ENCODE measurements at places on chromosomes 5 and 9.
A peak's percentile ranks its signal among the peaks of the same experiment; 100 is the strongest.

DNA sequence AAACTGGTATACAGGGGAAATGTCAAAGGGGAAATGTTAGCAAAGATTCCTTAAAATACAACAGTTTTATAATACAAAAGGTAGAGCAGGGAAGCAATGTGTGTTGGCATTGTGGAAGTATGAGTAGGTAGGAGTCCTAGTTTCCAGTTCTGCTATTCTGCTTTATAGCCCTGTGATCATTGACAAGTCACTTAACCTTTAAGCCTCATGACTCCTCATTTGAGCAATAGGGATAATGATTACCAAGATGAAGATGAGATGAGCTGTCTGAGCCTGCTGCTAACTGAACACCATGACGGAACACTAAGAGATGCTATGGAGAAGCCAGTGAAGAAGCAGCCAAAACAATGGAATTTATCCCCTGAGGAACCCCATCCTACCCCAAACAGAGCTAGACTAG, 251.7 kb downstream of the PAPPA start:
- DNase-seq, result no peak

- no peak for DNase-seq
Measured at GRCh38 chr5:34037726-34038125, 5.3 kb downstream of the C1QTNF3 start.

DNA sequence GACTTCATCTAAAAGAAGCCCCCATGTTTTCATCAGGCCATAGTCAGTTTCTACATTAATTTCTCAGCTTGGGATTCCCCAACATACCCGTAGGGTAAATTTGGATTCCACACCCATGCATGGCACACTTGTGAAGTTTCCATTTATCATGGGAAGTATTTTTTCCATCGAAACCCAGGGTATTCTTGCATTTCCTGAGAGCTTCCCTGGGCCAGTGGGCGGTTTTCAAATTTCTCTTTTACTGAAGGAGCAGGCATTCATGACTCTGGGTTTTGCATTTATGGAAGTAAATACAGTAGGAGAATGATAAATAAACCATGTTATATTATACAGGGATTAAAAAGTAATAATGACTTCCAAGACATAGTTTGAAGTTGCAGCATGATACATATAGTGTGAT, 93.0 kb upstream of the MAP3K1 start:
- DNase-seq, result no peak

DNA sequence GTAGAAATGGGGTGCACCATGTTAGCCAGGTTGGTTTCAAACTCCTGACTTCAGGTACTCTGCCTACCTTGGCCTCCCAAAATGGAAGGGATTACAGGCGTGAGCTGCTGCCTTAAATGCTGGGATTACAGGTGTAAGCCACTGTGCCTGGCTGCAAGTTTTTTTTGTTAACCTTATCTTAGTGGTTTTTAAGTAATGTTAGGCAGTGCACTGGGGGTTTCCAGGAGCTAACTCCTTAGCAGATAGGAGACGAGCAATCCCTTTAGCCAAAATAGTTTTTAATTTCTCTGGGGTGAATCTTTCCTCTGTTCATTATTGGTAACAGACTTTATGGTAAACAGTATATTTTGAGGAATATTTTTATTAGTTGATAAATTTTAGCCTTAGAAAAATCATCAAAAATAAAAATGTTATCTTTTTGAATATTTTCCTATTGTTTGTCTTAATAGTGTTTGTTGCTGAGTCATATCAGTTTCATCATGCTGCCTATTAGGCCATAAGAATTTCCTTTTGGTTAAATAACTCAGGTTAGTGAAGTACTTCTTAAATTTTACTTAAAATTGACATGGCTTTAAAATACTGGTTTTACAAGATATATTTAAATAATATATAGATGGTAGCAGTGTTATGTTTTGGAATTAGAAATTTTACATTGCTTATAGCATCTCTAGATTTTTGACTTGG, 37.9 kb downstream of the LMNB1 start:
- DNase-seq, result no peak

GRCh38 chr9:69204849-69205248, 30.8 kb downstream of the TJP2 start:
- DNase-seq, result no peak

- DNase-seq, result peak; percentile 28
Measured at GRCh38 chr5:120927950-120928530, 463.9 kb downstream of the PRR16 start.

GRCh38 chr9:24464319-24464951, 81.3 kb downstream of the IZUMO3 start:
- no peak for DNase-seq

DNA sequence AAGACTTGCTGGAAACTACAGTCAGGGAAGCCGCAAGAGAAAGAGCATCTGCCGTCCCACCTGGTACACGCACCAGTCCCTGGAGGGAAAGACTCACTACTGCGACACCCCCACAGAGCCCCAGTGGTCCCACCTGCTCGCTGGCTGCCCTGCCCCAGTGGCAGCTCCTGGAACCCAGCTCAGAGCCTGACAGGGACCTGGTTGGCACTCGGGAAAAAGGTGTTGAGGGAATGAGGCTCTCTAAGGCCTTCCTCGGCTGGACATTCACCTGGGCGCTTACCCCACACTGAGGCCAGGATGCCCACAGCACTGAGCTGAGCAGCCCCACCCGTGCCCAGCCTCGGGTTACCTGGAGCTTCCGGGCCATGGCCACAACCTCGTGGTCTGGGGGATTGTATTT, 19.7 kb downstream of the BRD3OS start:
- DNase-seq, result no peak

DNA sequence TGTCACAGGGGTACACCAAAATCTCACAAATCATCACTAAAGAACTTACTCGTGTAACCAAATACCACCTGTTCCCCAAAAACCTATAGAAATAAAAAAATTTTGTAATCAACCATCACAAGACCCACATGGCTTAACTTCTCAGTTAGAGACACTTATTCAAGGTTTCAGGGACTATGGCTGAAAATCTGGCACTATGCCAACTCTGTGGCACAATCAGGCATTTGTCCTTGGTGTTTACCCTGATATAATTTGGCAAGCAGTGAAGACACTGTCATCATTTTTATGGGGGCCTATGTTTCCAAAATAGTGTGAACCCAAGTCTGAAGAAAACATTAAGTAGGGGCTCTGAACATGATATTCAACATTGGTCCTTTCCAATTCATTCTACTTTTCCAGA, 59.0 kb downstream of the ZNF622 start:
- DNase-seq, result no peak

DNA sequence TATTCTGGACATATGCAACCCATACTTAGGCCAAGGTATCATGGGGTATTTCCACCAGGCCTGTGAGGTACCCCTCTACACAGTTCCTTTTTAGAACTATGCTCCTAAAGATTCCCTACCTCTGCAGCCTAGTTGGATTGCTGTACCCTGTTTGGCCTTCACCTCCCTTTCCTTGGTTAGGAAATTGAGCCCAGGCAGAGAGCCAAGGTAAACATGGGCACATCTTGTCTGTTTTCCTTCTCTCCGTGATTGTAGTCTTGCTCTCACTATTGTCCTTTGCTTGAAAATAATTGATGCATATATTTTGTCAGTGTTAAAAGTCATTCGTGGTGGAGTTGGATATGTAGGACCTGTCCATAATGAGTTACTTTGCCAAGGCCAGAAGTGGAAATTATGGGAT, 26.7 kb downstream of the BDP1 start:
- DNase-seq, result peak; percentile 15

DNA sequence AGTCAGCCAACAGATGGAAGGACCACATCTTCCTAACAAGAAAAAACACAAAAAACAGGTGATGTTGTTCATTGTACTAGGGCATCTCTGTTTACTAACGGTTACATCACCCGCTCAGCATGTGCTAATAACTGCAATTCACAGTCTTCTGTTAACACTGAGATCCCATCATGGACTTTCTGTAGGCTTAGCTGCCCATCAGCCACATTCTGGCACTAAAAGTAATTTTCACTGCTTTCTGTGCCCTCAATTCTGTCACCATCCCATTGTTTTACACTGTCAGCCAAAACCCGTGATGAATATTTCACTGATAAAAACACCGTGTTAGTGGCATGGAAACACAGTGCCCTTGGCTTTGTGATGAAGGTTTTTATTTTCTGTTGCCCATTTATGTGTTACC, 64.6 kb downstream of the CAST start:
- DNase-seq, result peak; percentile 69

- no peak for DNase-seq
Measured at GRCh38 chr5:56282216-56282615, 49.1 kb upstream of the ANKRD55 start.

GRCh38 chr5:111234125-111234524, 9.9 kb downstream of the CAMK4 start:
- no peak for DNase-seq

DNA sequence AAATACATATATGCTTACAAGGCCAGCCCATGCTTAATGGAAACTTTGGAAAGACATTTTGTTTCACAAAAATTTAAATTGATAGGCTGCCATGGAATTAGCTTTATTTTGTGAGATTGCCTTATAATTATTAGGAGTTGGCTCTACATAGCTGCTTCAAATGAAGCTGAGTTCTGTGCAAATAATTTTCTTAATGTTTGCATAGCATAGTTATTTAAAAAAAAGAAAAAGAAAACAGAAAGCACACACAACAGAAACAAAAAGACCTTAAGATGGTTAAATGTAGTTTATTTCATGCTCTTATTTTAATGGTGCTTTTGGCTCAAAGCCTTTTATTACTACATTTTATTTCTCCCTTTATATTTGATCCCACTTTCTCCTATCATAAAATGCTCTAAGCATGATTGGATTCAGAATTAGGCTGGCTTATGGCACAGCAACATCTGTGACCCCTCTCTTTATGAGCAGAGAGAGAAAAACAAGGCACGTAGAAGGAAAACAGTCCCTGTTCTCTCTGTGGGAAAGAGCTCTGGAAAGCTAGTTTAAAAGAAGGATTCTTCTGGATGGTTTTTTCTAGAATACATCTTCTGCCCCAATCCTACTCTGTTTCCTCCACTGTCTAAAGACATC, 530.5 kb downstream of the NTRK2 start:
- no peak for DNase-seq

- no peak for DNase-seq
Measured at GRCh38 chr9:123175854-123176629, 92.3 kb downstream of the STRBP start.

DNA sequence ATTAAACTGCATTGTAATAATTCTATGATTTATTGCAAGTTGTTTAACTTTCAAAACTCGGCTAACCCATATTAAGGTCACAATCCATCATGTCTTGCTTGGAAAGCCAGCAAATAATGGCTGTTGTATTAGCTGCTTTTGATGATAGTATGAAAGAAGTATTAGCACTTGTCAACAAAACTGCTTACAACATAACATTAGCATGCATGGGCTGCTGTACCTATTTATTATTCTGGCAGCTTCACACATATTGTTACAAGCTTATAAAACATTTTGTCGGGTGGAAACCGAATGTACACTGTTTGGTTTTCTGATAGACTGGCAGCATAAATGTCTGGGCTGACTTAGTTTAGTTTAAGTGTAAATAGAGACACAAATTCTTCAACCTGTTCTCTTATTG, 378.3 kb downstream of the KIAA0825 start:
- no peak for DNase-seq

GRCh38 chr9:19989213-19989612, 200.4 kb upstream of the SLC24A2 start:
- no peak for DNase-seq

- DNase-seq, result no peak
Measured at GRCh38 chr5:9222054-9222976, 323.6 kb downstream of the SEMA5A start.

DNA sequence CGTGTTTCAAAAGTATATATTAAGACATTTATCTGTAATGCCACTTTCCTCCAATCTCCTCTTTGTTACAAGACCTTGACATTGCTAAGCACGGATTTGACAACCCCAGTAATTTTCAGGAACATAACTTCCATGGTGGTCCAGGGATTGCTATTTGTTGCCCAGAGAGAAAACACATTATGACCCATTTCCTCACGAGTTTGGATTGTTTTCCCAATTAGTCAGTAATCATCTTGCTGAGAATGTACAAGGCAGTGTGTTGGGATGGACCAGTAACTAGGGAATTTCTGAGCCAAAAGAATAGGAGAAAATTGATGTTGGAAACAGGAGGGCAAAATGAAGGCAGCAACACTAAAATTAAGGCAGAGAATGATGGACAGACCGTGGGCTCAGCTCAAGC, 574.1 kb downstream of the EBF1 start:
- DNase-seq, result no peak

GRCh38 chr9:79895232-79895631, 323.5 kb downstream of the TLE4 start:
- no peak for DNase-seq

DNA sequence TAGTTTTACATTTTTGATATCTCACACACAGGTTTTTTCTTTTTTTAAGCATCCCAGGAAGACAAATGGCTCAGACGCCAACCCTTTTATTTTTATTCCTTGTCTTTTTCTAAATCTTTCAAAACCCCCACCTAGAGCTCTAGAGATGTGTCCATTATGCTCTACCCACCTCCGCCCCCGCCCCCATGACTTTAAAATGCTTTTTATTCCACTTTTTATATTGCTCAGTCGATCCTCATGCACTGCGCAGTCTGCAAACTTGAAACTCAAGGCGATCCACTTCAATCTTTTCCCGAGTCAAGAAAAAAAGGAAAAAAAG, 411 bp upstream of the MAT2B start:
- no peak for DNase-seq

- no peak for DNase-seq
Measured at GRCh38 chr9:77864211-77864889, 167.3 kb downstream of the GNAQ start.

- no peak for DNase-seq
Measured at GRCh38 chr9:105281926-105282325, 37.5 kb downstream of the SLC44A1 start.

- no peak for DNase-seq
Measured at GRCh38 chr9:81833563-81834345, 94.5 kb upstream of the SPATA31D4 start.

GRCh38 chr9:108953983-108954574, 19.9 kb downstream of the ABITRAM start:
- peak; percentile 1 for DNase-seq

DNA sequence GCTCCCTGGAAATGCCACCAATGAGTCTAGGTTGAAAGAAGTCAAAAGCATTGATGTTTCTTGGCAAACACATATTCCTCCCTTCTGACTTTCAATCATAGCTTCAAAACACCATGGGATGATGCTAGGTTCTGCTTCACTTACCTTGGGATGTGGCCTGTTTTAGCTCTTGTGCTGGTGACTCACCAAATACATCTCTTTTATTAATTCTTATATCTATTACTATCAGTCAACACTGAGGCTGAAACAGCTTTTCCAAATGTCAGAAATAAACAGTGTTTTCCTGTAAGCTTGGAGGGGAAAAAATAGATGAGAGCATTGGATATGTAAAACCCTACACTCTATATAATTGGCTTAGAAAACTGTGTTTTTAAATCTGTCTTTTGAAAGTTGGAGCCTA, 245.4 kb upstream of the NREP start:
- DNase-seq, result no peak

- no peak for DNase-seq
Measured at GRCh38 chr9:2356041-2356790, 265.4 kb upstream of the VLDLR start.

DNA sequence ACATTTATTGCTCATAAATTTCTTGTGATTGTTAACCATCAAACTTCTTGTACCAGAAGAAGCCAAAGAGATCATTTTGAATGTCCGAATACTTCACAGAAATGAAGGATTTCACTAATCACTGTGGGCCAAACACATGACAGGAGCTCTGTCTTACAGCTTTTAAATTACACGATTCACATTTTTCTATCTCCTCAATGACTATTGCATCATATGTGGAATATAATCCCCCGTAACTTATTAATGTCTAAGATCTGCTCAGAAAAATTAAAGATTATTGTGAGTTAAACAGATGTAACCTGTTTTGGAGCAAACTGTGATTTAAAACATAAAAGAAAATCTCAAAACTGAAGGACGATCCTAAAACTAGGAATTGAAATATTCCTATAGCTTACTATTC, 645.2 kb upstream of the COX7C start:
- DNase-seq, result no peak

All from NCI-H774 (cell line).